ENCODE measurements at places on chromosomes 4 and X. TPM values are rescaled to one million over a fixed set of nuclear protein-coding genes. Genes with fewer than 3 reads are reported as not detected.
A peak's percentile ranks its signal among the peaks of the same experiment; 100 is the strongest.

Gene AFP
- polyA plus RNA-seq = 1.3 TPM

- H3K4me1 ChIP-seq = no peaks in the 10 kb centered on the region
- no peak for DNase-seq
- no peak overlapping the region for H3K4me3 ChIP-seq
- H3K27me3 ChIP-seq = no peaks in the 10 kb centered on the region
Measured at GRCh38 chr4:108181704-108182103, 13.0 kb upstream of the LEF1 start.

Gene PPP2R2C
- 20.2 TPM for polyA plus RNA-seq

Gene PROM1
- not detected for polyA plus RNA-seq

GRCh38 chr4:106444557-106444956, 76.0 kb upstream of the GIMD1 start:
- H3K27ac ChIP-seq = no peak overlapping the region
- DNase-seq = no peak
- H3K36me3 ChIP-seq = no peaks in the 10 kb centered on the region
- H3K4me1 ChIP-seq = no peaks in the 10 kb centered on the region

DNA sequence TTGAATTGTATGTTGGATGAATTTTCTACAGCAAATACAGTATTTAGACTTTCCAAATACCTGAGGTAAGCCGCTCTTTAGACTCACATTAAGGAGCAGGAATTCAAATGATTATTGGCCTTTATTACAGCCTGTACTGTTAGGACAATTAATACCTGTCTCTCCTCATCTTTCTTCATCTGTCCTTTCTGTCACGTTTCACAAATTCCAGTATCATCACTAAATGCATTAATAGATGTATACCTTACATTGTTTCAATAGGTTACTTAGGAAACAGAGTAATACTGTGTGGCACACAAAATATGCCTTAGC, 1.2 kb downstream of the FAM241A start:
- peak overlapping the region; percentile 63 for H3K4me3 ChIP-seq
- H3K27ac ChIP-seq = peak overlapping the region; percentile 76
- no peaks in the 10 kb centered on the region for H3K36me3 ChIP-seq
- DNase-seq = no peak
- H3K27me3 ChIP-seq = no peaks in the 10 kb centered on the region
- no peaks in the 10 kb centered on the region for H3K4me1 ChIP-seq

Gene EIF2S3
- 112 TPM for polyA plus RNA-seq

Gene SASH3
- polyA plus RNA-seq = 0.09 TPM

Gene SCRG1
- not detected for polyA plus RNA-seq

Gene IKBKG
- polyA plus RNA-seq = 16.5 TPM

DNA sequence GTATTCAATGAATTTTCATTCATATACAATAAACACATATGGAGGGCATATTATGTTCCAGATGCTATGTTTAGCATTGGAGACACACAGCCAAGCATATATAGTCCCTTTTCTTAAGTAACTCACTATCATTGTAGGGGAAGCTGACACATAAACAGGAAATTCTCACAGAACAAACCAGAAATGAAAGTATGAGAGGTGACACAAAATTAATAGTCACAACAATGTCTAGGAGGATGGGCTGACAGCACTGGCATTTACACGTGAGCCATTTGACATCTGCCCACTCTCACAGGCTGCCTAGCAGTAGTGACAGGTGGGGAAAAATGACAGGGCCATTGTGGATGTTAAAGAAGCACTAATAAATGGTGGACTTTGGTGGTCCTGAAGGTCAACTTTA, 2.6 kb upstream of the CNOT6L start:
- no peaks in the 10 kb centered on the region for H3K36me3 ChIP-seq
- no peak overlapping the region for H3K27ac ChIP-seq
- no peaks in the 10 kb centered on the region for H3K27me3 ChIP-seq

DNA sequence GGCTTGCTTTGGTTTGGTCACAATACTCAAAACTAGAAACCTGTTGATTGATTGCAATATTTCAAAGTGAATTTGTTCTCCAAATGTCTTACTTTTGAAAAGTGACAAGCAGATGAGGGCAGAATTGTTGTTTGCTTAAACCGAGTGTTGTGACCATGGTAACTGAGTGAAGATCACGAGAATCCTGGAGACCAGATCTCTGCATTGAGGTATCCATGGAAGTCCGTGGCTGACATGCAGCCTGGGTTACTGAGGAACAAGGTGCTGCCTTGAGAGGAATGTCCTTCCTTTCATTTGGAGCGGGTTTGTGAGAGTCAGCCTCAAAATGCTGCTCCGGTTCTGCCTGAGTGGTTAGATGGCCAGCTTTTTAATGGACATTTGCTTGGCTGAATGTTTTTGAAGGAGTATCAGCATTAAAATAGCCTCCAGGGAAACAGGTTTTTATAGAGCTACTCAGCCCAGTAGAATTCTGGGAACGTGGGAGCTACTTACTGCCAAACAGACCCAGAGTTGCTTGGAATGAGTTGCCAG, 31.3 kb downstream of the NYX start:
- no peaks in the 10 kb centered on the region for H3K36me3 ChIP-seq
- no peak for DNase-seq
- no peaks in the 10 kb centered on the region for H3K4me1 ChIP-seq
- H3K4me3 ChIP-seq = no peak overlapping the region

DNA sequence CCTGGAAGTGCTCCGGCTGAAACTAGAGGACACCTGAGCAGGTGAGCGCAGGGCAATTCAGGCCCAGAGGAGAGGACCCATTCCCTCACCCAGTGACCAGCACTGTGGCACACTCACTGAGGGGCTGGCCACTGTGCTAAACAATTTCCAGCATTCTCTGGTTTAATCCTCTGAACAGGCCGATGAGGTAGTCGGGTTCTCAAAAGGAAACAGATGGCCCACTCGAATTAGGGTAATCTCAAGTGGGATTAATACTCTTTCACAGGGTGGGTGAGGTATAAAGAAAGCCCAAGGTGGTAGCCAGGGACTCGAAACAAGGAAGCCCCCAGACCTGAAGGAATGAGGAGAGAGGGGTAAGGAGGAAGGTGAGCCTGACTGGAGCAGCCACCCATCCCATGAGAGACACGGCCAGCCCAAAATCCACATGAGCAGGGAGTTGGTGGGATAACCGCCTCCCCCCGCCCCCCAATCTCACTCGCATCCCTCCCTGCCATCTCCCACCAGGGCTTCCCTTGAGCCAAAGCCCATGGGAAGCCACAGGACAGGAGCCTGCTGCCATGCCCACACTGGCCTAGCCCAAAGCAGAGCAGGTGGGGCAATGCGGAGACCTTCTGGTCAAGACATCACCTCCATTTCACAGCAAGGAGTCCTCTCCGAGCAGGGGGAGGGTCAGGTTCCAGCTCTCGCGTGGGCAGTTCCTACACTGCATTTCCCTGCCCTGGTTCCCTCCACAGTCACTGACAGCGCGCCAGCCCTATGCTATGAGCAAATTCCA, 55.0 kb downstream of the SH3KBP1 start:
- DNase-seq = no peak
- no peaks in the 10 kb centered on the region for H3K36me3 ChIP-seq
- no peaks in the 10 kb centered on the region for H3K4me1 ChIP-seq
- no peak overlapping the region for H3K4me3 ChIP-seq
- H3K27me3 ChIP-seq = no peaks in the 10 kb centered on the region

DNA sequence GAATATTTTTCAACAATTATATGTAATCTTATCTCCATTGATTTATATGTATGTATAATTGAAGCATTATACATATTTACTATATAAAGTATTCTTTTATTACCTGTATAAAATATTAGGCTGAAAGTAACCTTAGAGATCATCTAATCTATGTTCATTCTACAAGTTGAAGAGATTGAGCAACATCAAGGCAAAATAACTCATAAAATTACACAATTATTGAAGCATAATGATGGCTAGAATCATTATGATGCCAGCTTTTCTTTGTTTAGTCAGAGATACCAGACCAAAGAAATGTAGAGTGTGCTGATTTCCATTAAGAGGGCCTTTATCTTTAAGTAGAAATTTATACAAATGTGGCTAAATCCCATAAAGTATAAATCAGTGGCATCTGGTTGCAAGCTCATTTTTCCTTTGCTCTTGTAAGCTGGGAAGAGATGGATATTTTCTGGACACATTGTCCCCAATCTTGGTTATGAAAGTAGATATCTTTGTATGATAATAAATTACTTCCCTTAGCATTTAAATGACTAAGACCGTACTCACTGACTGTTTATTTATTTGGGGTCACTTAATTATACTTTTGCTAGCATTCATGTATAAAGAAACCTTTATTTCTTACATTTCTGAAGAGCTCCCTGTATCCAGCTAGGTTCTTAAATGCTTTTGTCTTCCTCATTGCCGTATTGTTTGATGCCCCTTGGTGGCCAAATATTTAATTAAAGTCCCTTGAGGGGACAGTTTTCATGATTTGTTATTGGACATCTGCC, 339.8 kb downstream of the PCDH7 start:
- no peaks in the 10 kb centered on the region for H3K4me1 ChIP-seq
- no peaks in the 10 kb centered on the region for H3K36me3 ChIP-seq
- H3K4me3 ChIP-seq = no peak overlapping the region
- H3K27ac ChIP-seq = no peak overlapping the region
- DNase-seq = no peak

GRCh38 chr4:10296730-10297129, 160.5 kb downstream of the ZNF518B start:
- H3K27me3 ChIP-seq = no peaks in the 10 kb centered on the region
- H3K4me3 ChIP-seq = no peak overlapping the region
- DNase-seq = no peak
- no peaks in the 10 kb centered on the region for H3K36me3 ChIP-seq

- peak; percentile 32 for DNase-seq
- H3K4me3 ChIP-seq = no peak overlapping the region
- H3K27ac ChIP-seq = no peak overlapping the region
- H3K27me3 ChIP-seq = no peaks in the 10 kb centered on the region
- no peaks in the 10 kb centered on the region for H3K36me3 ChIP-seq
- peaks cover 22% of the 10 kb centered on the region for H3K4me1 ChIP-seq
Measured at GRCh38 chr4:83358410-83358809, 23.8 kb upstream of the HPSE start.

DNA sequence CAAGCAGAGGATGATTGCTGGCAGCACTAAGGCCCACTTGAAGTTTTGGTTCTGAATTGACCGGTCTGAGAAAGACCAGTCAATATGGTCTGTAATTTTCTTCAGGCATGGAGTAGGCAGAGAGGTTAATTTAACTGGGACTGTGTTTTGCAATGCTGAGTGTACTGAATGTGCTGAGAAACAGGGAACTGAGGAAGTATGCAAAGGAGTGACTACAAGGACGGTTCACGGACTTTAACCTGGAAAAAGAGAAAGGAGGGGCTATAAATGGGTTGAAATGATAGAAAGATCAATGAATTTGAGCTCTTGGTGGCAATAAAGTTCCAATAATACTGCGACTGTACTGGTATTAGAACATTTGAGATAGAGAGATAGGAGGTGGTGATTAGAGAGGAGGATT, 84.5 kb downstream of the MAGEB17 start:
- no peaks in the 10 kb centered on the region for H3K36me3 ChIP-seq
- no peak overlapping the region for H3K4me3 ChIP-seq
- DNase-seq = no peak
- H3K27me3 ChIP-seq = no peaks in the 10 kb centered on the region

Data from keratinocyte (primary cell).